ENCODE measurements at places on chromosomes 2 and 18.

DNA sequence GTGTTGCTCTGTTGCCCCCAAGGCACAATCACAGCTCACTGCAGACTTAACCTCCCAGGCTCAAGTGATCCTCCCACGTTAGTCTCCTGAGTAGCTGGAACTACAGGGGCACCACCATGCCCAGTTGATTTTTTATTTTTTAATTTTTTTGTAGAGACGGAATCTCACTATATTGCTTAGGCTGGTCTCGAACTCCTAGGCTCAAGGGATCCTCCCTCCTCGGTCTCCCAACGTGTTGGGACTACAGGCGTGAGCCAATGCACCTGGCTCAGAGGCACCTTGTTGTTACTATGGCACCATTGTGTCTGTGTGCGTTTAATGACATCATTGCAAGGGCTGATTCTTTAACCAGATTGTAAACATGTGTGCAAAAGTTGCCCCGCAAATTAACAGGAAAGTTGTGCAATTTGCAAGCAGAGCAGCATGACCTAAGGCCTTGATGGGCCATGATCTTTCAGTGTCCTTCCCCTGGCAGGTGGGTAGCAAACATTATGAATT, 22.6 kb downstream of the TCF23 start:
- no peak for DNase-seq

GRCh38 chr18:59303656-59304195, 14.7 kb downstream of the CPLX4 start:
- DNase-seq: no peak

DNA sequence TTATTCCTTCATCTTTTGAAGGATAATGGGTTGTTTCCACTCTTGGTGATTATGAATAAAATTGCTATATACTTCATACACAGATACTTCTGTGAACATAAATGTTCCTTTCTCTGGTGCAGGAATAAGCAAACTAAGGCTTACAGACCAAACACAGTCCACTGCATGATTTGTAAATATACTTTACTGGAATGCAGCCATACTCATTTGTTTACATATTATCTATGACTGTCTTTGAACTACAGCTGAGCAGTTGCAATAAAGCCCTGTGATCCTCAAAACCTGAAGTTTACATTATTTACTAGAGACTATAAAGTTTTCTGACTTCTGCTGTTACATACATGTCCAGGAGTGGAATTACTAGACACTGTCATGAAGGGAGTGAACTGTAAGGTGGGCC, 381.0 kb upstream of the CNTNAP5 start:
- no peak for DNase-seq

DNA sequence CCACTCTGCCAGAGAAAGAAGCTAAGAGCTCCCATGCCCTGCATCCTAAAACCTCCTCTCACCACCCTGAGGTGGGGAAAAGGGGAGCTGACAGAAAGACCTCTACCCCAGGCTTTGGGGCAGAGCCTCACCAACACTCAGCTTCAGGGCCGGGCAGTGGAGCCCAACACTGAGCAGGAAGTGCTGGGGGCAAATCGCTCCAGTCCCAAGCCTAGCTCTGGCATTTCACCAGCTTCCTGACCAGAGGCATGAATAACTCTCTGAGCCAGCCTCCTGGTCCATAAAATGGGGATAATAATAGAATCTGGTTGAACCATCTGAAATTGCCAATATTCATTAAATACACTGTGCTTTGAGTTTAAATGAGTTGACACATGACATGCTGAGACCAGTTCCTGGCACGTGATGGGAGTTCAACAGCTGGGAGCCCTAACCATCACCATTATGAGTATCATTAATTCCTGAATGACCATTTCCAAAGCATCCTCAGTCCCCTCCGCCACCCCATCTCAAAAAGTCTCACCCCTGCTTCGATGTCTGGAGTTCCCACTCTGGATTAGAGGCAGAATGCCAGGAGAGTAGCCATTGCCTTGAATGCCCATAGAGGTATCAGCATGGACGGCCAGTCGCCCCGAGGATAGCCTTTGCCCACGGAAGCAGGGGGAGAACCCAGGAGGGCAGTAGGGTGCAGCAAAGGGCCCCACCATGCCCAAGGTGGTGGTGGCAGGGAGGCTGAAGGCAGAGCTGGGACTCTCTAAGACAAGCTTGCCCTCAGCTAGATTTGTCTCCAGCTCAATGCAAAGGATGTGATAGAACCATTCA, 153.4 kb downstream of the TNS1 start:
- DNase-seq: peak; percentile 11

GRCh38 chr2:38233231-38233983, 143.7 kb downstream of the ATL2 start:
- DNase-seq: no peak

- no peak for DNase-seq
These were observed 44.8 kb upstream of the C2orf15 start for GRCh38 chr2:99096728-99097127.

DNA sequence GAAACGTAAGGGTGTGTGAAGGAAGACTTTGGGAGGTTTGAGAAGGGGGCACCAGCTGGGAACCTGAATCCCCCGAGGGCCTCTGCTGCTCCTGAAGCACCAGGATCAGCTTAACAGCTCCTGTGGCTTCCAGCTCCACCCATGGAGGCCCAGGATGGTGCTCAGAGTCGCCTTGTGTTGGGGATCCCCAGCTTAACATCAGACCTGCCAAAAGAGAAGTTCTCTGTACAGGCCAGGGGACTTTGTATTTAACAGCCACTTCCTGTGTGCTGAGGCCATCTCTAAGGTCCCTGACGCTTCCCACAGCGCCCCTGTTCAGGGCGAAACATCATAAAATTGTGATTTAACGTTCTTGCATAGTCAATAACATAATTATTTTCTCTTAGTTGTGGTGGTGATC, 77.5 kb downstream of the NCK2 start:
- DNase-seq: no peak

GRCh38 chr2:52877703-52878102, 889.9 kb upstream of the CHAC2 start:
- no peak for DNase-seq

GRCh38 chr2:188217264-188217663, 74.4 kb upstream of the GULP1 start:
- DNase-seq: no peak

DNA sequence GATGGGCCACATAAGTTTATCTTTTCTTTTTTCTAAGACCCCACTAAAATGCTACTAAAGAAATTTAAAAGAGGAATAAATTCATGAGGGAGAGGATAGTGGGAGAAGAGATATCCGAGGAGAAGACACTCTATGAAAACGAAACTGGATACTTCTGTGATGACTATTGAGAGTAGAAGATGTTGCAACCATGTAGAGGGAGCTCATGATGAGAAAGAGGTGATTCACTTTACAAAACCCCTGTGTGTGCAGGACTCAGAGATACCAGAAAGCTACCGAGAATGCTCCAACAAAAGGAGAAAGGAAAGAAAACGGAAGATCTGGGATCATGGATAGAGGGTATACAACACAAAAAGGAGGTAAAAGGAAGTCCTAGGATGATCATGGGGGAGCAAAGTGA, 34.9 kb downstream of the SLC38A11 start:
- DNase-seq: no peak

- DNase-seq: peak; percentile 78
These were observed 23.0 kb downstream of the BIN1 start for GRCh38 chr2:127083819-127084503.

GRCh38 chr2:9809064-9809356, 34.3 kb upstream of the TAF1B start:
- DNase-seq: no peak

- no peak for DNase-seq
These were observed 1.0 kb downstream of the UBR3 start for GRCh38 chr2:169828141-169828811.

DNA sequence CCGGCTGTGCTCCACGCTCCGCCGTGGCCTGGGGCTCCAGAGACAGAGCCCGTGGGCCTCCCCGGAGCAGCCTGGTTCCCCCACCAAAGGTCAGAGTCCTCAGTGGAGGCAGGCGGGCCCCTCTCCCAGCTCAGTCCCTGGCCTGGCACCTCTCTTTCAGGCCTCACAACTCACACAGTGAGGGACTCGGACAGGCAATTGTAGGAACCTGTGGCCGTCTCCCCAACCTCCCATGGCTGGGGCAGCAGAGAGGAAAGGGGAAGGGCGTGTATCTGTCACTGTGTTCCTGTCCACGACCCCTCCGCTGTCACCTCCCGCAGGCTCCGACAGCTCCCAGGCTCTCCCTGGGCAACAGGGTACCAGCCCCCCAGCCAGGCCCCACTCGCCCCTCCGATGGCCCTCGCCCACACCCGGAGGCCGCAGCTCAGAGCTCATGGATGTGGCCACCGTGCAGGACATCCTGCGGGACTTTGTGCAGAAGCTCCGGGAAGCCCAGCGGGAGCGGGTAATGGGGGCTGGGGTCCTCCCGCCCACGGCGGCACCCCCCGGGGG, 32.4 kb upstream of the SNED1 start:
- peak; percentile 19 for DNase-seq

DNA sequence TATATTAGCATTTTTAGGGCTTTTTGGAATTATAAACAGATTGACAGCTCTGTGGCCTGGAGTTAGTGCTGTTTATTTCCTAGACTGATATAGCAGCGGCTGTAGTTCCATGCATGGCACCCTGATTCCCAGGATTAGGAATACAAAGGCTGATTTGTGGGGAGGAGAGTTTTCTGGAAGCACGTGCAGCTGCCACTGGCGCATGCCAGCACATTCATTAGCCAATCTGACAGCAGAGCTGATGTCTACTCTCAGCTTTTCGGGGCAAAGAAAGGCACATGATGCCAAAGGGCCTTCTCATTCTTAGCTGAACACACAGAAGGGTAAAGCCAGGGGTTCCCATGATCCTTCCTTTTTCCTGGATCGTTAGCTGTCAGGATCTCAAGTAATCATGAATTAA, 45.7 kb upstream of the RAPH1 start:
- DNase-seq: no peak

GRCh38 chr2:71534826-71535225, 81.5 kb downstream of the DYSF start:
- DNase-seq: peak; percentile 11

DNA sequence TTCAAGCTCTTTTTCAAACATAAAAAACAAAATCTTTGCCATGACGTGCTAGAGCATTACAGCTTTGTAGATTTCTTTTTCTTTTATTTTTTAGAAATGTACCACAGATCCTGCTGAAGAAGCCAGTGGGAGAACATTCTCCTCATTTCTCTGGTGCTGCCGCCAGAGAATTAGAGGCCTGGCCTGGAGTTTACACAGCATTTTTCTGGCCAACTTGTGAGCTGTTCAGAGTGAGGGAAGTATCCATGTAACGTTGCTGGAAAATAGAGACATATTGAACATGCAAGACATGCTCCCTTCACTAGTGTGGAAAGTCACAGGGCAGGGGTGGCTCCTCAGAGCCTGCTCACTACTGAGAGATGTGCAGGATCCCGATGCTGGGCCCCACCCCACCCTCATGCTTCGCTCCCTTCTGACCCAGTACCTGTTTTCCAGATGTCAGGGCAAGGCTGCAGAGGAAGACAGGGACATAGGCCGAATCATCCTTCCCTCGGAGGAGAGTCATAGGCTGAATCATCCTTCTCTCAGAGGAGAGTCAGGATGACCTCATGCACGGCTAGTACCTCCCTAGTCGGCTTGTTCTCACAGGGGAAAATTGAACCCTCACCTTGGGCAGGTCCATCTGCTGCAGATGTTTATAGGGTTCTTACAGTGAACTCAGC, 298.5 kb downstream of the INSIG2 start:
- no peak for DNase-seq

DNA sequence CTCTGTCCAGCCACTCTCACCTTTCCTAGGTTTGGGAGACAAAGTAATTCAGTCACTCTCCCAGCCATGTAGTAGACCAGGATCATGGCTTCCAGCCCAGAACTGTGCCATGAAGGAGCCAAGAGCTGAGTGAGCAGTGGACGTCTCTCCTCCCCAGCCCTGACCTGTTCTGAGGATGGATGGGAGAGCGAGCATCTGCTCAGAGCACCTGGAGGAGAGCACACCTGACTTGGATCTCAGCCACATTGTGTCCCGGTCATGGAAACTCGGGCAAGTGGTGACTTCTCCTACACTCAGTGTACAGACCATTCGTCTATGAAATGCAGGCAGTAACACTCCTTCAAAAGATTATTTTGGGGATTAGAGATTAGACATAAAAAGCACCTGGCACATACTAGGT, 299.7 kb downstream of the TNS1 start:
- DNase-seq: no peak

- DNase-seq: peak; percentile 47
These were observed 115.8 kb downstream of the CABLES1 start for GRCh38 chr18:23250893-23251656.

GRCh38 chr2:226902041-226902966, 66.5 kb downstream of the RHBDD1 start:
- DNase-seq: no peak

DNA sequence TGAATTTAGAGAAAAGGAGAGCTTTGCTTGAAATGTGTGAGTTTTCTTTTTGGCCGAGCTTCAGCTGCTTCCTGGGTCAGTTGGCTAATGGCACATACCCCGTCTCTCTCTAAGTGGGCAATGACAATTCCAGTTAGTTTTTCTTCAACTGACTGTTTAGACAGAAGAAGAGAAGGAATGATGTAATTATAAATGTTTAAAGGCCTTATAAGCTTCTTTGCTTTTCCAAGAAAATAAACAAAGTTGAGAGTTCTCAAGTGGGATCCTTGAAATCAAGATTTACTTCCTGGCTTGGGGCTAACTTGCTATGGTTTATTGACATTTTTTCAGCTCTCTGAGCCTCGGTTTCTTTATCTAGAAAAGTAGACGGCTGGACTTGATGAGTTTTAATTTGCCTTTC, 794.9 kb upstream of the ACVR2A start:
- no peak for DNase-seq

DNA sequence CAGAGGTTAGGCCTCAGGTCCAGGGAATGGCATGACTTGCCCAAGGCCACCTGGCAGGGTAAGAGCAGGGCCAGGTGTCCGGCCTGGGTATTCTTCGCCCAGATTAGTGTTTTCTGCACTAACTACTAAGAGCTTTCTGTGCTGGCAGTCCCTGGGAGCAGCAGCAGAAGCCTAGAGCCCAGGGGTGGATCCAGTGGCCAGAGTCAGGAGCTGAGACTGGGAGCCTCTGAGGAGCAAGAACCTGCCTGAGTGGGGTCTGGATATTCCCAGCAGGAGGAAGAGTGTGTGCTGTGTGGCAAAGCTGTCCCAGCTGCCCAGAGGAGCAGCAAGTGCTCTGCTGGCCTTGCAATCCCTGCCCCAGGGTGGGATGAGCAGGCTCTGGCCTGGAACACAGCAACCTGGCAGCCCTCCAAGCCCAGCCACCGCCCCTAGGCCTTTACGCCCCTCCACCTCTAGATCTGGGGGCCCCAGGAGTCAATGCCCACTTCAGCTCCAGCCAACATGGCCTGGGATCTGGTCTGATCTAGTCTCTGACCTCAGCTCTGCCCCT, 30.7 kb upstream of the GPAT2 start:
- DNase-seq: no peak

- no peak for DNase-seq
These were observed 151.0 kb upstream of the GATA6 start for GRCh38 chr18:22018366-22018765.

- peak; percentile 31 for DNase-seq
These were observed 127.5 kb downstream of the GLI2 start for GRCh38 chr2:120863146-120863545.

- no peak for DNase-seq
These were observed 647.8 kb upstream of the RAB6C start for GRCh38 chr2:129331638-129332037.

GRCh38 chr2:202071107-202071506, 1.9 kb upstream of the KIAA2012 start:
- no peak for DNase-seq
